Prostate gland (tissue), 2 donors: ENCODE measurements at places on chromosomes 2 and 18. TPM values are rescaled to one million over a fixed set of nuclear protein-coding genes. Genes with fewer than 3 reads are reported as not detected.

Gene ANO7
- 140 TPM for total RNA-seq

- no peak overlapping the region for H3K4me3 ChIP-seq
- H3K27ac ChIP-seq, result no peak overlapping the region
- H3K27me3 ChIP-seq, result no peaks in the 10 kb centered on the region
- no peaks in the 10 kb centered on the region for H3K36me3 ChIP-seq
- no peaks in the 10 kb centered on the region for H3K4me1 ChIP-seq
Observed at GRCh38 chr2:200223205-200223784, 83.2 kb upstream of the SPATS2L start.

Gene CNGA3
- total RNA-seq, result 1.1 TPM

Gene ZAP70
- 1.8 TPM for total RNA-seq

DNA sequence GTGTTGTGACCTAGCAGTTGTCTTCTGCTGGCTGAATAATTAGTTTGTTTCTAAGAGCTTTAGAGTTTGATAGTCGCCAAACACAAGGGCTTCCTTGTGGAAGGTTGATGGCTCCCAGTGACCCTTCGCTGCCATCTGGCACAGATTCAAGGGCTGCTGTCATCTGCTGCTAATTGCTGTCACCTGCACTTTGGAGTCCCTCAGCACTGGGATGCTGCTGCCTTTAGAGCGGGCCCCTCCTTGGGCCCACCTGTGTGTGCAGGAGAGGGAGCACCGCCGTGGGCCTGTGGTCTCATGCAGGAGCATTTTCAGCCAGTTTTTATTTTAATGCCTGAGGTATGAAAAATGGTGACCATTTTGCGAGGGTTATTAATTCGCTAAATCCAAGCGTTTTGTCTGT is 154.0 kb upstream of the NFATC1 start:
- H3K36me3 ChIP-seq, result no peaks in the 10 kb centered on the region
- H3K4me3 ChIP-seq, result no peak overlapping the region
- no peak for DNase-seq
- no peaks in the 10 kb centered on the region for H3K4me1 ChIP-seq
